Urinary bladder (tissue), 4 donors: ENCODE measurements at places on chromosomes 11 and 22.

DNA sequence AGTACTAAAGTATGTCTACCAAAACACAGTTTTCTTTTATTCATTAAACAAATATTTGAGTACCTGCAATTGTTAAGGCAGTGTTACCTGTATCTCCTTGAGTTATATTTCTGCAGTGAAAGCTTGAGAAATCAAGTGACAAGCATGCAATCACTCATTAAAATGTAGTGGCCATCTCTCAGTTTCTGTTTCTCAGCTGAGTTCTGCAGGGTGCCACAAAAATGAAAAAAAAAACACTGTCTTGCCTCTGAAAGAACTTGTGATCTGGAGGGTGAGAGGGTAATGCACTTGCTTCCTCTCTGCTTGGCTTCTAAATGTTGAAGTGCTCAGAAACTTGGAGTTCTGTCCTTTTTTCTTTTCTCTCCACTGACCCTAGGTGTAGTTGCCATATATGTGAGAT lies 6.8 kb downstream of the QSER1 start:
- DNase-seq: no peak

- DNase-seq: no peak
Measured at GRCh38 chr11:61170566-61170965, 9.3 kb upstream of the VPS37C start.

GRCh38 chr11:126498281-126498680 lies 142.8 kb downstream of the ST3GAL4 start:
- no peak for DNase-seq

- DNase-seq: no peak
Measured at GRCh38 chr11:24760681-24761080, 263.8 kb downstream of the LUZP2 start.

DNA sequence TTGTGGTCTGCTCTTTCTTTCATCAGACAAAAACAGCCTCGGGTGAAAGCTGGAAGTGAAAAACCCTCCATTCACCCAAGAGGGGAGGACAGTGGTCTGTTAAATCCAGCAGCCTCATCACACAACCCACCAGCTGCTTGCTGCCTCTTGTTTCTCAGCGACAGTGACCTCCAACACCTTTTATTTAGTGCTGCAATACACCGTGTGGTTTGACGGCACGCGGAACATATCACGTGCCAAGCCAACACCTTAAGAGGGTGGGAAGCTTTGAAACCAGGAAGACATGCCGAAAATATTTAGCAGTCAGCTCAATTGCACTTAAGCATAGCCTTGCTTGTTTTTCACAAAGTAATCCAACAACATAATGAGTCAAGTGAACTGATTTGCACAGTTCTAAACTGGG lies 39.8 kb upstream of the POGLUT3 start:
- DNase-seq: no peak

DNA sequence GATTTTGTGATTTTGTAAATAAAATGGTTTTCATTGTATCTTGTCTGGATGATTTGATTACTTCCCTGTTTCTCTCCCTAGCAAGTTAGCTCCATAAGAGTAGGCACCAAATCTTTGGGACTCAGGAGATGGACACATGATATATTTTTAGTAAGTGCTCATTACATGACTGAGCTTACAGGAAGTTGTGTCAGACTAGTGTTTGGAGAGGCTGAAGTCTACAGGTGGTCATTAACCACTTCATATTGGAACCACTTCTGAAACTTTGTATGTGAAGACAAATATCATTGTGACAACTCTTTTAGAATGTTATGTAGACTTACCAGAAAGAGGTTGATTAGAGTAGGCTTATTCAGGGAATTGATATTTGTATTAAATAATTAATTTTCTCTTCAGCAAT lies 19.1 kb downstream of the ARHGAP42 start:
- no peak for DNase-seq

DNA sequence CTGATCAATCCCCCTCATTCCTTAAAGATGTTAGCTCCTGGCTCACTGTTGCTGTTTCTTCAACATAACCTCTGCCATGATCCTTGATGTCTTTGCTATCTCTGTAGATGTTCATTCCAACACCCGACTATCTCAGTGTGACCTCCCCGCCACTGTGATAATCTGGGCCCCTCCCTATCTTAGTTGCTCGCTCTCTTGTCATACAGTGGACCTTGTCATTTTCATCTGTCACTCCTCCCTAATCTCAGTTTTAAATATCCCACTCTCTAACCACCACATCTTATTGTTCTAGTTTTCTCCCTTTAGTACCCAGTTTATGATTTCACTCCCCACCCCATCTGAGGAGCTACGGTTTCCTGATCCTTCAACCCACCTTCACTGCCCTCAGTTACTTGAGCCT lies 379.2 kb downstream of the SOX6 start:
- no peak for DNase-seq

DNA sequence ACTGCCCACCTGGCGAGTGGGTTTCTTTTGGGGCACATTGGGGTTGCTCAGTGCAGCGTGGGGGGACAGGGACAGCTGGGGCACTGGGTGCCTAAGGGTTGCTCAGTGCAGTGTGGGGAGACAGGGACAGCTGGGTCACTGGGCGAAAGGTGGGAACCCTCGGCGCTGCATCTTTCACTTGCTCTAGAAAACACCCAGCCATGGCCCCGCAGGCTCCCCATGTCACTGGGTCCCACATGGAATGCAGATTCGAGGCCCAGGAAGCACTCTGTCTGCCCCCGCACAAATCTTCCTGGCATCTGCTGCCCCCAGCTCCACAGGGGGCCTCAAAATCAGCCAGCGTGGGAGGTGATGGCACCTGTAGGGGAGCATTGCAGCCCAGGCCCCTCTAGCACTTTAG lies 229.3 kb downstream of the BRD1 start:
- no peak for DNase-seq

DNA sequence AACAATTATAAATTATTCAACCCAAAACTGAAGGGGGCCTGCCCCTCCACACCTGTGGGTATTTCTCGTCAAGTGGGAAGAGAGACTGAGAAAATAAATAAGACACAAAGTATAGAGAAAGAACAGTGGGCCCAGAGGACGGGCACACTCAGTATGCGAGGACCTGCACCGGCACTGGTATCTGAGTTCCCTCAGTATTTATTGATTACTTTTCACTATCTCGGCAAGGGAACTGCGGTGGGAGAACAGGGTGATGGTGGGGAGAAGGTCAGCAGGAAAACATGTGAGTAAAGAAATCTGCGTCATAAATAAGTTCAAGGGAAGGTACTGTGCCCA lies 3.2 kb downstream of the C11orf54 start:
- no peak for DNase-seq

GRCh38 chr11:35151683-35152280 lies 12.8 kb downstream of the CD44 start:
- no peak for DNase-seq
